Astrocyte of the cerebellum (primary cell): ENCODE measurements at places on chromosomes 6 and 20.

- no peak for DNase-seq
Measured at GRCh38 chr6:159047891-159048685, 3.3 kb upstream of the TAGAP start.

DNA sequence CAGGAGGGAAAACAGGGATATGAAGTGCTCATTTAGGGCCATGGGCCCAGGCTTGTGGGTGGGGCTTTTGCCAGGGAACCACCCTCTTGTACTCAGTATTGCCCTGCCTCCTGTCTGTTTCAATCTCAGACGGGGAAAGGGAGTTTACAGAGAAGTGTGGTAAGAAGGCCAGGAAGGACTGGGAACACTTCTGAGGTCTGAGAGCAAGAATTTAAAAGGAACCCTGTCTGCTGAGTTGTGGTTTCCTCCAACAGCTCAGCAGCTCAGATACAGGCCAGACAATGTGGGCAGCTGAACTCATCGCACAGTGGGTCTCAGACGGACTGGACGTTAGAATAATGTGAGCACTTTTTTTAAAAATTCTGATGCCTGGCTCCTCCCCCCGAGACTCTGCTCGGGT, 354.1 kb upstream of the ARID1B start:
- no peak for DNase-seq

DNA sequence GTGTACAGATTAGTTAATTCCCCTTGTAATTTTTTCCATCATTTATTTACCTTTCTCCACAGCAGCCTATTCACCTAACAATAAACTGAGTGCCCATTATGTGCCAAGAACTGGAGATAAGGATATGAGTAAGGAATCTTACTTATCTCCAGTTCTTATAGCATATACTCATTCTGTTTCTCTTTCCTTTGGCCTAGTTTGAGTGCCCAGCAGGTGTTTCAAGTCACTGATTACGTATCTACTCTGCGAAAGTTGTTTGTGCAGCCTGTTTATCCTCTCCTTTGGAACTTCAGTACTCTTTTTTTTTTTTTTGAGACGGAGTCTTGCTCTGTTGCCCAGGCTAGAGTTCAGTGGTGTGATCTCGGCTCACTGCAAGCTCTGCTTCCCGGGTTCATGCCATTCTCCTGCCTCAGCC, 17.3 kb upstream of the POU5F1 start:
- DNase-seq, result no peak

GRCh38 chr6:40671001-40671693, 84.0 kb upstream of the LRFN2 start:
- DNase-seq, result no peak

GRCh38 chr6:89162047-89162371, 16.2 kb downstream of the PM20D2 start:
- DNase-seq, result no peak

DNA sequence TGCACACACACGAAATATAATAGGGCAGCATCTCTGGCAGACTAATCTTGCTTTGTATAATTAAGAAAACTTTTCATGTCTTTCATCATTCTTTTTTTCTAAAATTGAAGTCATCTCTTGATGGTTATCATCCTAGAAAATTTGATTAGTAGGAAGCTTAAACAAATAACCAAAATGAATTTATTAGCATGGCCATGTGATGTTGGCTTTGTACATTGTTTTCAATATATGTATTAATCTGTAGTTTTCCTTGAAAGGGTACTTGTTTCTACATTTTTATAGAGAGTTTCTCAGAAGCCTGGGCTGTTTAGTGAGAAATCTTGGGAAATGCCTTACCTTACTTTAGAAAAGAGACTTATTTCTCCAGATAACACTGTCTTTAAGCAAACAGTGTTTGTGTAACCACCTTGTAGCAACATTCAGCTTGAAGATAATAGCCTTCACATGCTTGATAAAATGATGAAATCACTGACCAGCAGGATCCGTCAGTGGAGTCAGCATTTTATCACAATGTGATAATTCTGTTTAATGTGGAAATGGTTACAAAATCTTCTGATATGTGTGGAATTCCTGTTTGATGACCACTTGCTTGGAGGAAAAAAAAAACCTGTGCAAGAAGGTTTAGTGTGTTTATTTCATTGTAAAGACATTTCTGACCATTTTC, 147.8 kb downstream of the MACROD2 start:
- peak; percentile 34 for DNase-seq

GRCh38 chr20:35952480-35953386, 1.6 kb downstream of the SCAND1 start:
- no peak for DNase-seq

DNA sequence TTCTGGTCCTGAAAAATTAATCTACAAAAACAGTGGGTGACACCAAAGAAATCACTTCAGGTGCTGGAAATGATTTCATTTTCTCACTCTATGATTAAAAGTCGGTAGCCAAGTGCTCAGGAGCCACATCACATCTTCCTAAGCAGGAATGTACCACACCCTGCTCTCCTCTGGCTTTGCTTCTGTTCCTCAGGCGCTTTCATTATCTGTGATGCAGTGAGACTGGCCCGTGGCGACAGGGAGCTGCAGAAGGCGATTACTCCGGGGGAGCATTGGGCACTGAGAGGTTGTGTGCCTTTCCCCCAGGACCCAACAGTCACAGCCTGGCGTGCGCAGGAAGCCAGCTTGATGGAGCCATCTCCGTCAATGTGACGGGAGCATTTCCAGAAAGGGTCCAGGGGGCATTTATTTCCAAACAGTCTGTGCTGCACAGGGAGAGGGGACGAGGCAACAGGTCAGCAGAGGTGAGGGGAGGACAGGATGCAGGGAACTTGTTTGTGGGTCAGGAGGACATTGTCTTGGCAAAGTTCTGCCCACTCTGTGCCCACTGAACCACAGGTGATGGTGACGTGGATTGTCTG, 5.6 kb upstream of the ZNF831 start:
- no peak for DNase-seq

GRCh38 chr6:56595490-56596122, 47.1 kb downstream of the DST start:
- peak; percentile 31 for DNase-seq

GRCh38 chr6:53316142-53316541, 32.6 kb downstream of the ELOVL5 start:
- no peak for DNase-seq
